H4 (cell line): ENCODE measurements at places on chromosomes 4 and X. TPM values are rescaled to one million over a fixed set of nuclear protein-coding genes. Genes with fewer than 3 reads are reported as not detected.

SLIT2 gene
- total RNA-seq, result 3.4 and 9.1 TPM in 2 replicates

BMPR1B gene
- total RNA-seq, result 5.9 and 10.5 TPM in 2 replicates

HMX1 gene
- 5.1 and 7.3 TPM in 2 replicates for total RNA-seq

TEX13C gene
- total RNA-seq, result 0.08 and 0.14 TPM in 2 replicates

GABRE gene
- total RNA-seq, result 7.8 and 16.9 TPM in 2 replicates

SPIN4 gene
- 7.1 and 13.8 TPM in 2 replicates for total RNA-seq

ARHGAP36 gene
- 0.27 and 0.46 TPM in 2 replicates for total RNA-seq

PDLIM3 gene
- 12.5 and 16.2 TPM in 2 replicates for total RNA-seq

FAM149A gene
- 1.4 and 2.2 TPM in 2 replicates for total RNA-seq

BEX2 gene
- 17.6 and 19.2 TPM in 2 replicates for total RNA-seq

MAML3 gene
- 0.21 and 0.43 TPM in 2 replicates for total RNA-seq

MAGEA8 gene
- total RNA-seq, result not detected in 2 replicates

MAGEA4 gene
- not detected in 2 replicates for total RNA-seq

WAS gene
- total RNA-seq, result 0.10 and 0.16 TPM in 2 replicates

DMD gene
- 9.3 and 13.3 TPM in 2 replicates for total RNA-seq

PLAC1 gene
- total RNA-seq, result 1.5 and 3.4 TPM in 2 replicates

PRRG3 gene
- total RNA-seq, result not detected in 2 replicates

DCTD gene
- 116 and 126 TPM in 2 replicates for total RNA-seq

PRDM8 gene
- total RNA-seq, result 0.12 TPM in 2 replicates

SASH3 gene
- not detected in 2 replicates for total RNA-seq

GYPE gene
- total RNA-seq, result not detected in 2 replicates

MAGEA12 gene
- 5.5 and 5.7 TPM in 2 replicates for total RNA-seq

UGT2B10 gene
- total RNA-seq, result not detected in 2 replicates

XAGE1B gene
- total RNA-seq, result not detected in 2 replicates

RAB41 gene
- not detected in 2 replicates for total RNA-seq

PAPSS1 gene
- total RNA-seq, result 34.3 and 46.9 TPM in 2 replicates

PDHA2 gene
- total RNA-seq, result not detected in 2 replicates

PABPC1L2A gene
- not detected in 2 replicates for total RNA-seq

KIT gene
- 1.2 and 1.6 TPM in 2 replicates for total RNA-seq

MCUB gene
- 11.1 and 51.0 TPM in 2 replicates for total RNA-seq

FRAS1 gene
- total RNA-seq, result 0.43 and 1.8 TPM in 2 replicates

SMR3A gene
- not detected in 2 replicates for total RNA-seq

MXRA5 gene
- total RNA-seq, result not detected in 2 replicates

CENPVL3 gene
- total RNA-seq, result 0.27 TPM in 1 of 2 replicates, not detected in the other

EPGN gene
- total RNA-seq, result 1.4 and 1.7 TPM in 2 replicates

VCX2 gene
- total RNA-seq, result 0.29 and 3.2 TPM in 2 replicates

WDR44 gene
- 9.2 and 10.2 TPM in 2 replicates for total RNA-seq

MAGEE2 gene
- total RNA-seq, result not detected in 2 replicates

HS3ST1 gene
- total RNA-seq, result 0.35 and 0.45 TPM in 2 replicates

GPR50 gene
- not detected in 2 replicates for total RNA-seq

PLK4 gene
- total RNA-seq, result 16.6 and 17.6 TPM in 2 replicates

TCP11X2 gene
- total RNA-seq, result 1.3 TPM in 1 of 2 replicates, not detected in the other

GAB3 gene
- total RNA-seq, result 0.08 and 0.33 TPM in 2 replicates

TBC1D25 gene
- total RNA-seq, result 2.6 and 3.2 TPM in 2 replicates

MAGEA2 gene
- total RNA-seq, result 10.6 and 15.8 TPM in 2 replicates

BEX4 gene
- 0.27 and 0.68 TPM in 2 replicates for total RNA-seq

GAGE1 gene
- total RNA-seq, result not detected in 2 replicates

SLC25A43 gene
- 21.5 and 22.0 TPM in 2 replicates for total RNA-seq

HSD17B13 gene
- 4.5 and 7.0 TPM in 2 replicates for total RNA-seq

NDST3 gene
- 1.3 and 2.7 TPM in 2 replicates for total RNA-seq

DGAT2L6 gene
- not detected in 2 replicates for total RNA-seq

ASB12 gene
- total RNA-seq, result not detected in 2 replicates

PCSK1N gene
- total RNA-seq, result 9.9 and 16.0 TPM in 2 replicates

MAP7D2 gene
- total RNA-seq, result 0.45 and 0.89 TPM in 2 replicates
